Esophagus muscularis mucosa (tissue), 4 donors: ENCODE measurements at places on chromosomes 2 and 18. TPM values are rescaled to one million over a fixed set of nuclear protein-coding genes. Genes with fewer than 3 reads are reported as not detected.

GRCh38 chr18:23235336-23235735 lies 100.1 kb downstream of the CABLES1 start:
- H3K36me3 ChIP-seq, result no peaks in the 10 kb centered on the region
- no peaks in the 10 kb centered on the region for H3K27me3 ChIP-seq
- no peak for DNase-seq
- no peak overlapping the region for H3K27ac ChIP-seq
- no peak overlapping the region for H3K4me3 ChIP-seq

DNA sequence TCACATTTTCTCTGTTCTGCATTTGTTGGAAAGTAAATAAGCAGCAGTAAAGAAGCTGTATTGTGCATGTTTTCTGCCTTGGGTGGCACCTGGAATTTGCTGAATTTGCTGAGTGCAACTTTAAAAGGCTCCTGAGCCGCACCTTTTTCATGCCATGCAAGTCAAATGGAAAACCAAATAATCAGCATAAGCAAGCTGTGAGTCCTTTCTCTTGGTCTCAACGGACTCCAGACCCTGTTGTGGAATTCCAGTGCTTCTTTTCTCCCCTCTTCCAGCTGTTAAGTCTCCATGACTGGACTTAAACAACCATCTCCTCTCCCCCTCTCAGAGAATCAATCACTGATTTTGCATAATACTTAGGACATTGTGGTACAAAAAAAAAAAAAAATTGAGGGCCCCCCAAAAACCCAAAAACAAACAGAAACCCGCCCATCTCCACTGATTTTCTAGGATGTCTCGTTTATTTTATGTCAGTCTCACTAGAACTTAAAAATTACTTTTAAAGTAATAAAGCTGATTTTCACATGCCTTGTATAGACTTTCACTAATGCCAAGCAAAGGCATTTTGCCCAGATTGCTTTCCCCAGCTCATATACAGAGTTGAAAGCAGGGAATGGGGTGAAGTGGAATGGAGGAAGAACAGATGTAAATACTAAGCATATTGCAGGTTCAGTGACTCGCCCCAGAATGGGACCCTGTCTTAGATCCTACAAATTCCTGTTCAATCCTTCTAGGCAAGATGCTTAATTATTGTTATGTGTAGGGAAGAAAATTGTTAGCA lies 5.1 kb upstream of the CETN1 start:
- peaks cover 10% of the 10 kb centered on the region for H3K4me1 ChIP-seq
- H3K36me3 ChIP-seq, result no peaks in the 10 kb centered on the region
- no peak for DNase-seq
- no peaks in the 10 kb centered on the region for H3K27me3 ChIP-seq
- no peak overlapping the region for H3K27ac ChIP-seq

- no peak overlapping the region for H3K27ac ChIP-seq
- no peaks in the 10 kb centered on the region for H3K36me3 ChIP-seq
- no peak for DNase-seq
Observed at GRCh38 chr2:85063981-85064599, 69.1 kb upstream of the TCF7L1 start.

DNA sequence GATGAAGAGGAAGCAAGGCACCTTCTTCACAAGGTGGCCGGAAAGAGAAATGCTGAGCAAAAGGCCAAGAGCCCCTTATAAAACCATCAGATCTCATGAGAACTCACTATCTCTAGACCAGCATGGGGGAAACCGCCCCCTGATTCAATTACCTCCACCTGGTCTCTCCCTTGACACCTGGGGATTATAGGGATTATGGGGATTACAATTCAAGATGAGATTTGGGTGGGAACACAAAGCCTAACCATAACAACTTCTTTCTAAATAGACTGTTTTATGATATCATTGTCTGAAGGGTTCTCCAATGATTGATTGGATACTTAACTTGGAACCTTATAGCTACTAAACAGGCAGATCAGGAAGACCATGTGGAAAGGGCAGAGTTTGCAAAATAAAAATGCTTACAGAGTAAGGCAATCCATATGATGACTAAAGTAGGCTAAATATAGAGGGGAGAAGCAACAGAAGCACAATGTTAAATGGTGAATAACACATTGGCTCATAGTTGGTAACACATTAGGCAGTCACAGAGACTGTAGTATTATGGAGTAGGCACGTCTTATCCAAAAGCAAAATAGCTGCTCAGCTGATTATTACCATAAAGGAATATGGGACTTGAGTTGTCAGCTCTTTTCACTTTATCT lies 179.0 kb downstream of the BARD1 start:
- H3K36me3 ChIP-seq, result no peaks in the 10 kb centered on the region
- DNase-seq, result no peak
- no peaks in the 10 kb centered on the region for H3K27me3 ChIP-seq
- H3K4me3 ChIP-seq, result no peak overlapping the region

GRCh38 chr2:128984081-128984480 lies 665.4 kb upstream of the HS6ST1 start:
- DNase-seq, result peak; percentile 21
- no peak overlapping the region for H3K27ac ChIP-seq
- H3K27me3 ChIP-seq, result no peaks in the 10 kb centered on the region
- H3K4me1 ChIP-seq, result peaks cover 7% of the 10 kb centered on the region
- no peak overlapping the region for H3K4me3 ChIP-seq

- peaks cover 38% of the 10 kb centered on the region for H3K4me1 ChIP-seq
- H3K27me3 ChIP-seq, result no peaks in the 10 kb centered on the region
- DNase-seq, result no peak
- H3K4me3 ChIP-seq, result peak overlapping the region; percentile 73
Observed at GRCh38 chr2:20444993-20445910, 1.6 kb upstream of the RHOB start.

The IL36G gene
- not detected for total RNA-seq

The MERTK gene
- 31.0 TPM for total RNA-seq
